ENCODE measurements at places on chromosomes 2 and 18.

DNA sequence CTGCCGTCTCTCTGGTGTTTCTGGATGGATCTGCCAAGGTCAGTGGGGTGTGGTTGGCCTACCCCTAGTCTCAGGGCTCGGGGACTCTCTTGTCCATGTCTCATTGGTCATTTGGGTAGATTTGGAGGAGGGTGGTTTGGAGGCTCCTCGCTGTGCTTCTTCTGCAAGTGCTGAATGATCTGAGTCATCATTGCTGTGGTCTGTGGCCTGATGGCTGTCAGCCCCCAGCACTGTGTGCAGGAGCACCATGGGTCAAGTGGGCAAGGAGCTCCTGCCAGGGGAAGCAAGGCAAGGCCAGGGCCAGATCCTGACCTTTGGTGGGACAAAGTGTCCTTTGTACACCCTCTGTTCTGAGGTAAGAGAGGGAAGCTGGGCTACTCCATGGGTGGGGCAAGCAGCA lies 221.8 kb downstream of the FHOD3 start:
- DNase-seq: peak; percentile 59

DNA sequence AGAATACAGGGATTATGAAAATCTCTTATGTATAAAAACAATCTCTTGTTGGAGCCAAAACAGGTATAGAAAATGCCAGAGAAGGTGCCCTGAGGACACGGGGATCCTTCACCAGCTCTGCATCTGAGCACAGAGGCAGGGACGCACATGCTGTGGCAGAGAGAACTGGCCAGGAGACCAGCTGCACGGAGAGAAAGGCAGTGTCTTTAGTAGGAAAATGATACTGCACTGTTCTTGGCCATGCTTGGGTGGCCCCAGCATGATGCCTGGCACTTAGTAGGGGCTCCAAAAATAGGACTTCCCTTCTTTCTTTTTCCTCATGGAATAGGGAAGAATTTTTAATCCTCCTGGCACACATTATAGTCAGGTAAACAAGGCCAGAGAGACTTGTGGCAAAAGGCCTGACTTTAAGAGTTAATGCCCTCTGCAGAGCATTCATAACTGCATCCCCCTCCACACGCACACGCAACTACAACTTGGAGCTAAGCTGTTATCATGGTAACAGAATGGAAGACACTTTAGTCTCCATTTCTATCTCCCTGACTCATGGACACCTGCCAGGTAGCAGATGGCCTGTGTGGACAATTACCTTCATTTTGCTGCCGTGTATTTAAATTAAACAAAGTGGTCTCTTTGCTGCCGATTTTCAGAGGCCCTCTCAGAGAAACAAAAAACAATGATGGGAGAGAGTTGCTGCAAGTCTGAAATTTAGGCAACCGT lies 59.7 kb upstream of the DNMT3A start:
- no peak for DNase-seq

DNA sequence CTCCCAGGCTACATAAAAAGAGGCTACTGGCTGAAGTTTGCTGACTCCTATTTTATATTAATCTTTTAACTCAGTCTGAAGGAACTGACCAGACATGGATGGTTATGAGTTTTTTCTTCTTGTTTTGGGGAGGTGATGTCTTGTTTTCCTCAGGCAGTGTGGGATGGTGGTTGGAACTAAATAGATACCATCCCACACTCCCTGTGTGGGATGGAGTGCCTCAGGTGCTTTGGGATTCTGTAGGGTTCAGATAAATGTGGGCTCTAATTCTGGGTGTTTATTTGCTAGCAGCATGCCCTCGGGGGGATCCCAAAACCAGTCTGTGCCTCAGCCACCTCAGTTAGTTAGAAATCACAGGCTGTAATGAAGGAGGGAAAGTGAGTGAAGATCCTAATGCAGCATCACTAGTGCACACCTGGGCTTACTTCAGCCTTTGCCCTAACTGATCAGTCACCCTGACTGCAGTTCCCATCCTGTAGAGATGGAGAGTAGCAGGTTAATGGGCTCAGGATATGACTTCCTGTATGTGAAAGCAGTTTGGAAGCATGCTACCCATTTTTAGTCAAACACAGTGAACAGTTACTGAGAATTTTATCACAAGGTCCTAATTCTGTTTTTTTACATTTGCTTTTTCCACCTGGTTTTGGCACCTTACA lies 132.2 kb downstream of the SPTBN1 start:
- no peak for DNase-seq

DNA sequence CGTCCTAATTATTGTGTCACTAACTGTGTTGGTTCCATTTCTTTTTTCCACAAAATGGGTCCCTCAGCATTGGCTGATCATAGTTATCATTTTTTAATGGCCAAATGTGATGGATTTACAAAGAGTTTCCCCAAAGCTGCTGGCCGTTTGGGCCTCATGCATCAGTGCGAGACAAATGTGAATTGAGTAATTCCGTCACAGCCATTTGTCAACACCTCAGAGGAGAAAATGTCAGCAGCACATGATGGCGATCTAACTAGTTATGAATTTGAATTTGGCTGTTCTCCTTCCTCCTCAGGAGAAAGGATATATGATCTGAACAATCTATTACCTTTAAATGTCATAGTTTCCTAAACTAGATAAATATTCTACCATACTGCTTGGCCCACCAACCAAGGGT lies 54.9 kb upstream of the SP3 start:
- DNase-seq: no peak

- peak; percentile 38 for DNase-seq
Observed at GRCh38 chr2:96264656-96265348, 995 bp downstream of the TMEM127 start.

DNA sequence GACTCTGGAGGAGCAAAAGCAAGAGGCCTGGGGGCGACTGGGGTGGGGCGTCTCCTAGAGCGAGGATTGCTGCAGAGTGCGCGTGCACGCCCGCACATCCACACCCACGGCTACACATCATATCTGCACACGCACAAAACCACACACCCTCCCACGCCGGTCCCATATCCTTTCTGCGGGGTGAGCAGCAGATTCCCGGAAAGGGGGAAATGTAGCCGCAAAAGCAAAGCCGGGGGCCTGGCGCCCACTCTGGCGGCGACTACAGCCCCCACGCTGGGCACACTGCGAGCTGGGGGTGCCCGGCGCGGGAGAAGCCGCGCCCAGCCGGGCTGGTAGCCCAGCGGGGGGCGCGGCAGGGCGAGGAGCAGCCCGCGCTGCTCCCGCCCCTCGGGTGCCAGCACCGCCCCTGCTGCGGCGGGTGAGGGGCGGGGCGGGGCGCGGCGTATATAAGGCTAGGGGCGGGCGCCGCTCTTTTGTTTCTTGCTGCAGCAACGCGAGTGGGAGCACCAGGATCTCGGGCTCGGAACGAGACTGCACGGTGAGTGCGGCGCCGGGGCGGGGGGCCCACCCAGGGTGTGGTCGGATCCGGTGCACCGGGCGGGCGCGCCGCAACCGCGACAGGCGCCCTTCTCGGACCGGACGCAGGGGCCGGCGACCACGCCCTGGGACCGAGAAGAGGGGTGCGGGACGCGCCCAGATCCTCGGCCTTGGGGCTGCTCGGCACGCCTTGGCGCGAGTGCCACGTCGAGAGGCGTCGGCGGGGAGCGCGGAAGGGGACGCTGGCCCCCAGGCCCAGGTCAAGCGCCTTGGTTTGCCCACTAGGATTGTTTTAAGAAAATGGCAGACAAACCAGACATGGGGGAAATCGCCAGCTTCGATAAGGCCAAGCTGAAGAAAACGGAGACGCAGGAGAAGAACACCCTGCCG lies at the start of gene TMSB10:
TSS of gene TMSB10 (plus strand) at position 476 of the 927 bp plus-strand sequence.
- peak; percentile 91 for DNase-seq

DNA sequence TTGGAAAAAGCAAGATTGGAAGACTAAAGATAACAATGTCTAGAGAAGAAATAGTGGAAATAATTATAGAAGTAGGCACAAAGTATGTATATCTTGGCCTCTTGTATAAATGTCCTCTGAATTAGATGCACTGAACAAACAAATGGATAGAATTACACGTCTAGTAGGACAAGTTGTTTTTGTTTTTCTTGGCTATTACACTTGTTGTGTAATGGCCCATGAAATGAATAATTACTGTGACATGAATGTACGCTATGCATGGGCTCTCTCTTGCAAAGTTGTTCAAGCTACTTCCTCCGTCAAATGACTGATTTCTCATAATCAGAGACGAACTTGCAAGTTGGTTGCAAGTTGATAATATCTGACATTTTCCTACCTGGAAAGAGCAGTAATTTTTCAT lies 126.2 kb downstream of the PDE1A start:
- DNase-seq: peak; percentile 49

DNA sequence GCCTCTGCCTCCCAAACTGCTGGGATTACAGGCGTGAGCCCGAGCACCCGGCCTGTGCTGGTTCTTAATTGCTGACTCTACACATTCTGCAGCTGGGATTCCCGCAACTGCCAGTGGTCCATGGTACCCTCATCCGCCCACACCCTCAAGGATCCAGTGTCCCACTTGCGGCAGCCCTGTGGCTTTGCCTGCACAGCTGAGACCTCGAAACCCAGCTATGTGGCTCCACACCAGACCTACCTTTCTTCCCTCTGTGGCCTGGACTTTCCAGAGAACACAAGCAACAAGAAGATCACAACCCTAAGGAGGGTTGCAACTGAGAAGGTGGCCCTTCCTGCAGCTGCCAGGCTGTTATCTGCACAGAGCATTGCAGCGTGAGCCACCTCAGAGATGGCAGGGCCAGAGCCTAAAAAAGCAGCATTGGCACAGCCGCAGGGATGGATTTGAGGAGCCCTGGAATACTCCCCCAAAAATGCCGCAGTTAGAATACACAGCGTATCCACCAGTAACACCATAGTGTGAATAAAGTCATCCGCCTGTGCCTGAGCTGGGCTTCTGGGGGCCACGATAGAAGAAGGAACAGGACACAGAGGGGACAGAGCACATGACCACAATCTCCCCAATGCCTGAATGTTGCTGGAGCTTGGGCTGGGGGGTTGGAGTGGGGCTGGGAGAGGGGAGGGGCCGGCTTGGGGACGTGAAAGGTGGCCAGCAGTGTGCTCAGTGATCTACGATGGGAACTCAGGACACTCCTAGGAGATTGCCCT lies 1.9 kb downstream of the GPR55 start:
- DNase-seq: no peak

DNA sequence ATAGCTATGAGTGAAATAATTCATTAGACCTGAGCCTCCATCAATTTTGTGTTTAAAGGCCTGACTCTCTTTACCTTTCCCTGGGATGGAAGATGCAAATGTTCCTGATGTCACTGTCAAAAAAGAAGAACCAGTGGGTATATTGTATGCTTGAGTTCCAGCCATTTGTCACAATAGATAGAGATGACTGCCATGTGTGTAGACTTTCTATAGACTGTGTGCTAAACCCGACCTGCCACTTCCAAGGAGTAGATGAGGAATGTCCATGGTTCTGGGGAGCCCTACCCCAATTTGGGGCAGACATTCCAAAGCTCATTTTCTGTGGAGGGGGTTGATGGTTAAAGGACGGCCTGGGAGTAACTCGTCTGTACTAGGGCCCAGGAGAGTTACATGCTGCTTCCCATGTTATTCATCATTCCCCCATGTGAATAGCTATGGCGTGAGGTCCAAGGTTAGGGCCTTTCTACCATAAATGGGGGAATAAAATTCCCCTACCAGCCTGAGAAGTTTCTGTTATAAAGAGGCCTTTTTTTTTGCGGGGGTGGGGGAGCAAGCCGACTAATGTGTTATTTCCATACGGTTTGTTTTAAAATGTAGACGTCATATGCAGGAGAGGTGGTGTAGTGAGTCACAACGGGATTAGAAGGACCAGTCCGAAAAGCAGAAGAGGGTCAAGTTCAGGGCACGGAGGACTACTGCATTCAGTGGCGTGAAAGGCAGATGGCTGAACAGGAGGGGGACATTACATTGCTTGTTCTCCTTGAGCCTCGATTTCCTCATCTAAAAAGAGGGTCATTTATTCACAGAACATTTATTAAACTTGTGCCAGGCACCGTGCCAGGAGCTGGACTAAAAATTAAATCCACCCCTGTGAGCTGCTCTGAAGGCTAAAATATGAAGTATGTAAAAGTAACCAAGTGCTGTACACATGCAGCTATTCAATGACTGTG lies 24.0 kb downstream of the IL1B start:
- DNase-seq: peak; percentile 24

- no peak for DNase-seq
Observed at GRCh38 chr2:131425231-131425941, 50.5 kb upstream of the TUBA3D start.

DNA sequence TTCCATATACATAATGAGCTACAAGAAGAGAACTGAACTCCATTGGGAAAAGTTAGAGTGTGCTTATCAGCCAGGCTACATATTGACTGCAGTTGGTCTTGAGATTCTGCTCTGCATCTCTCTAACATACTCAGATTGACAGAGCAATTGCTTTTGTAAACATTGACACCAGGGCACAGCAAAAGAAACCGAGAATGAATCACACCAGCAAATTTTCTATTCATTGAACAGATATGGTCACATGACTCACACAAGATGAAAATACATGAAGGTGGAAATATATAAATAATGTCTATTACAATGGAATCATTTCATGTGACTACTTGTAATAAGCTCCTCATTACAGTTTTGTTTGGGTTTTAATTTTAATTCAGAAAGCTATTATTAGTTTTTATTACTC lies 691.9 kb upstream of the TMEFF2 start:
- DNase-seq: peak; percentile 14
